NCI-H510A (cell line): ENCODE measurements at places on chromosomes 6 and 20.
A peak's percentile ranks its signal among the peaks of the same experiment; 100 is the strongest.

GRCh38 chr20:62888910-62889309, 27.3 kb upstream of the TCFL5 start:
- DNase-seq, result no peak

- no peak for DNase-seq
These were observed 23.4 kb upstream of the HLA-DQB1 start for GRCh38 chr6:32689531-32690501.

DNA sequence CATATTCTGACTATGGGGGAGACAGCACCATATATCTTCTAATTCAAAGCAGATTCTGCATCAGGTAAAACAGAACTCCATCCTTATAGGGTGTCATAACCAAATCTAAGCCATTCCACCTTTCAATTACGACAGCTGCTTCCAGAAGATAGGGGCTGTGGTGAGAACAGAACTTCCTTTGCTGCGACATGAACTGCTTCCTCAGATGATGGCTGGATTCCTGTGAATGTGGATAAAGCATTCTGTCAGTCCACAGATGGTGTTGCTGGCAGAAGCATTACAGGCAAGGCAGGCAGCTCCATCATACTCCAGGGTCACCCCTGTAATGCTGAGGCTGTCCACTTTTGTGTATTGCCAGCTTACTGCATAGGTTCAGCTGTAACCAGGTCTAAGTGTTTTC, 172.1 kb upstream of the PROKR2 start:
- no peak for DNase-seq

DNA sequence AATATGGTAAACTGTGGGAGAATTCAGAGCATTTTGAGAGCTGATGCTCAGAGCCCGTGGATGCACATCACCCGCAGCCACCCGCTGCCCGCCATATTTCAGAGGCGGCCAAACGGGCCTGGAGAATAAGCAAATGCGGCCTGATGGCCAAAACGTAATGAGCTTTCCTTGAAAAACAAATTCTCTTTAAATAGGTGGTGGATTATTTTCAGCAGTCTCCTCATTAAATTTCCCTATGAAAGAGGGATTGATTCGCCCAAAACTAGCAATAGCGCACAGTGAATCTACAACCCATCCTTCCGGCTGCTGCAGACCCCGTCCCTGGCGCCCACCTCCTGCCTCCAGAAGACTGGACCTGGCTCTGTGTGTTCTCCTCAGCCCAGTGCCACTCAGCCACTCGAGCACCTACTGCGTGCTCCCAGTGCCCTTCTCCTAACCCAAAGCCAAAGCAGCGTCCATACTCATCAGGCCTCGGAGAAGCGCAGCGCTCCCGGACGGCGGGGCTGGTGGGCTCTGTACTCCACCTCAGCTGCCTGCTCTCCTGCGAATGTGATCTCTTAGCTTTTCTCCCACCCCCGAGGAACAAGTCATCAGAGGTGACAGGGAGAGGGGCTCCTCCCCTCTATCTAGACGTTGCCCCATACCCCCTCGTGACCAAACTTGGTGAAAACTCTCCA, 224.8 kb downstream of the TAF4 start:
- no peak for DNase-seq

DNA sequence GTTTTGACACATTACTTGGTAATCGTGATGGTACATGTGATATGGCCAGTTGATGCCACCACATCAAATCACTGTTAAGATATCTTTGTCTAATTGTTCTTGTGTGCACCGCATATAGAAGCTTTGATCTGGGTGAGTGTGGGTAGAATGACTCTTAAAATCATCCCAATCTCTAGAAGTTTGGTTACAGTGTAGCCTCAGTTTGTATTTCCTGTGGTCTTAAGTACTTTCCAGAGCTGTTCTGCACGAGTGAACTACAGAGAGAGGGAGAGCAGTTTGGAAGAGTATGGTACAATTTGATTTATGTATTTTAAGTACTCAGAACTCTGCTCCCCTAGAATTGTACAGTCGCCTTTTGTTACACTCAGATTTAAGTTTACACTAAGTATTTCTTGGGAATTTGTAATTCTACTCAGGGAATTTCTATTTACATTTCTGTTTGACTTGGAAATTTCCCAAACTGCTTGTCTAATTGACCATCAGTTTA, 37.5 kb downstream of the SNX9 start:
- DNase-seq, result no peak

DNA sequence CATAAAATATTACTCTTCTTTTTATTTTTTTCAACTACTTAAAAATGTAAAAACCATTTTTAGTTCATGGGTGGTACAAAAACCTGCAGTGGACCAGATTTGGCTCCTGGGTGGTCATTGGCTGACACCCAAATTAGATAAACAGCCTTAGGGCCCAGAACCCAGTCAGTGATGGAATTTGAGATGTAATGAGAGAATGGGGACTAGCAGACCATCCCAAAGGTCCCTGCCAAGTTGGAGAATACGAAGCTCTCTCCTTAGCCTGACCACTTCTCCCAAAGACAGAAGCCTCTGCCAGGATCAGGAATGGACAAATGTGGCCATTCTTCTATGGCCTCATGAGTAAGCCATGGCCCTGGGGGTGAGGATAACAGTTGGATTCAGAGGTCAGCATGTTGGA, 194.7 kb downstream of the NFATC2 start:
- no peak for DNase-seq

DNA sequence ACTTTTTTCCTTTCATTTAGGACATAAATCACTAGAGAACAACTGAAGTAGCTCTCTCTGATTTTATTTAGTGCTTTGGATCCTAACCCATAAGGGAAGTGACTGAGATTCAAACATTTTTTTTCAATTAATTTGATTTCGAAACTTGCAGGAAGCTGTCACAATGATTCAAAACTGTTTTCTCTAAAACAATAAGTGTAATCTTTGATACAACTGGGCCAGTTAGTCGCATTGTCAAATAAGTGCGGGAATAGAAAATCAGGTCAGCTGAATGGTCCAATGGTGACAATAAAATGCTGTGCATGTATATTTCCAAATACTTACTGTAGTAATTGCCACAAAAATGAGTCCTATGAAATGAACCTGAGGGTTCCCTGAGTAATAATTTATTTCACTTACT, 930.8 kb downstream of the TFAP2A start:
- no peak for DNase-seq

GRCh38 chr20:14406495-14406894, 69.1 kb upstream of the FLRT3 start:
- DNase-seq, result no peak

GRCh38 chr20:18666803-18667415, 79.1 kb downstream of the DTD1 start:
- DNase-seq, result peak; percentile 98

GRCh38 chr6:9761220-9761619, 653.7 kb downstream of the TFAP2A start:
- no peak for DNase-seq

DNA sequence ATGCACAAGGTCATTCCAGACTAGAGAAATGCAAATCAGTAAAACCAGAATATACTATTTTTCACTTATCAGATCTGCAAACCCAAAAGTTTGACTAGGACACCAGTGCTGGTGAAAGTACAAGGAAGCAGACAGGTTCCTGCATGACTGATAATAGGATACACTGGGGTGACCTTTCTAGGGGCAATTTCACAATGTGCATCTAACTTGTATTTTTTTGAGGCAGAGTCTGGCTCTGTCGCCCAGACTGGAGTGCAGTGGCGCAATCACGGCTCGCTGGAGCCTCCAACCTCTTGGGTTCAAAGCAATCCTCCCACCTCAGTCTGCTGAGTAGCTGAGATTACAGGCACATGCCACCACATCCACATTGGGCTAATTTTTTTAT, 11.4 kb downstream of the COMMD7 start:
- DNase-seq, result no peak

DNA sequence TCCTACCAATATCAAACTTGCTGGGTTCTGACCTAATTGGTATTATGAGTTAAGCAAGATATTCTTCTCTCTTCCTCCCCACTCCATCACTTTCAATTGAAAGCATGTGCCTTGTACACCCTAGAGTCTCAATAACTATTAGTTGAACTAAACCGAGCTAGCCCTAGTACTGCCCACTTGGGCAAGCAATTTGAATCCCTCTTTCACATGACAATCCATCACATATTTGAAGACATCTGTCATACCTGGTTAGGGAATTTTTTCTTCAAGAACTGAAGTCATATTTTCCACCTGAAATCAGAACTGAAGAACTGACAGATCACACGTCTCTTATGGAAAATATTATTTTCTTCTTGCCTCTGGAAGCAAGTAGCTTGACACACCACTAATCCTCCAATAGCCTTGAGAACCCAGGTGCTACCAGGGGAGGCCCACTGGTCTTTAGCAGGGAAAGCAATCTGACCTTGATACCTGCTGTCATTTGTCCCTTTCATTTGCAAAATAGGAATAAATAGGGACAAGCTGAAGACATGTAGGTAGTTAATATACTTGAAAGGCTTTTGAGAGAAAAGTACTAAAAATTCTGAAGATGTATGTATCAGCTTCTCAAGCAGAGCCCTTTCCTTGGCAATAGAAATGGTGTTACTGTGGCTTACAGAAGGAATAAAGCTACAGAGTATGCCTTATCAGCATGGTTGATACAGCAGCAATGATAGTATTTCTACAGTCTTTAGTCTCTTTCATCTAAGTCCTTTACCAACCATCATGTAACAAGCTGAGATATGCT, 71.4 kb downstream of the GJA10 start:
- no peak for DNase-seq

DNA sequence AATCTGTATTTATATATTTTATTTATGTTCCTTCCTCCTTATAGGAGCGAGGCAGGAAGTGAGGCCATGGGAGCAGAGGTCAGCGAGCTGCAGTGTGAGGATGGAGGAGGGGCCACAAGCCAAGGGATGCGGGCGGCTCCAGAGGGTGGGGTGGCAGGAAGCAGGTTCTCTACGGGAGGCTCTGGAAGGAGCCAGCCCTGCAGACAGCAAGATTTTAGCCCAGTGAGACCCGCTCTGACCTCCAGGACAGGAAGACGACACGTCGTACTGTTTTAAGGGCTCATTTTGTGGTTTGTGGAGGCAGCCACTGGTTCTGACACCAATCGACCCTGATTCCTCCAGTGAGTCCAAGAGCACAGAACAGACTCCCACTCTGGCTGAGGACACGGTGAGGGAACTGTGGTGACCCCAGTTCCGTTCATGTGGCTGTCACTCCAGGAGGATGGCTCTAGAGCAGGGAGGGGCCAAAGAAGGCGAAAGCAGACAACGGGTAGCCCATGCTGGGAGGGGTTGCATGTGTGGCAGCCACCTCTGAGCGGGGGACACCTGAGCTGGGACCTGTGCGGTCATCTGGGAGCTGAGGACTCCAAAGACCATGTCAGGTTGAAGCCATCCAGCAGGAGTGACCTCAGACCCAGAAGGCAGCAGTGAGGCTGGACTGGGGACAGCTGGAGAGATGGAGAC, 100.1 kb upstream of the BHLHE23 start:
- no peak for DNase-seq

- no peak for DNase-seq
These were observed 89.9 kb upstream of the STMND1 start for GRCh38 chr6:17011985-17012384.

DNA sequence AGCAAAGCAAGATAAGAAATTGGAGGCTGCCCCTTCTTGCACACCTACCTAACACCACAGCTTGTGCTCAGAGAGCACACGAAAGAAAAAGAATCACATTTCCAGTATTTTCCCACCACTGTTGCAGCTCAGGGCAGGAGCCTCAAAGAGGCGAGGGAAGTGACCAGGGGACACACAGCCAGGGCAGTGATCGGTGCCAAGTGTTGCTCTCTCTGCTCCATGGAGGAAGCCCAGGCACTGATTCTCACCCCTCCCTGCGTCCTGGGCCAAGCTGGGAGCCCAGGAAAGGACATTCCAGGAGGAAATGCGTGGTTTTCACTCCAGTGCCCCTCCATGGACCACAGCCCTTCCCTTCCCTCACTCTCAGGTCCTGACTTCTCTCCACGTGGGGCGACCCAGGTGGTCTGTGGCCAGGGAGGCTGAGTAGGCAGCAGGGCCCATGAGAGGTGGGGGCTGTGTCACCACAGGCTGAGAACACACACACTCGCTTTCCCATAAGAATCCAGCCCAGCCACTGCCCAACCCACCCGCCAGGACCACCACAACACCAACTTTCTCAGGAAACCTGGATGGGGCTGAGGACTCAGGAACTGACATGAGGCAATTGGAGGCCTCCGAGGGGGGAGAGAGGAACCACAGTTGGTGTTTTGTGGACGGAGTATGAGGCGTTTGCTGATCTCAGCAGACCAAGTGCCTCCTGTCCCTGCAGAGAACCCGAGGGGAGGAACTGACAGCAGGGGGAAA, 81.7 kb upstream of the MAFB start:
- DNase-seq, result no peak

DNA sequence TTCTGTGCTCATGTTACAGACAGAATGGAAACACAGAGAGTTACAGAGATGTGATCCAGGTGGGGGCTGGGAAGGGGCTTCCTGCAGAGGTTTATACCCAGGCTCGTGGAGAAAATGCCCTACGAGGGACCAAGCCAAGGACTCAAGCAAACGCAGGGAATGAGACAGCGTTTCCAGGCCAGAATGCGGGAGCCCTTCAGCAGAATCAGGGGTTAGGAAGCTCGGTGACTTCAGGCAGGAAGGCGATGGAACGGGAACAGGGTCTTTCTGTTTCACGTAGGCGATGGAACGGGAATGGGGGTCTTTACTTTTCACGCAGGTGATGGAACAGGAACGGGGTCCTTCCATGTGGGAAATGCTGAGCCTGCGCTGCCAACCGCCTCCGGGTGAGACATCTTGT, 82.6 kb downstream of the THBS2 start:
- DNase-seq, result no peak
